Esophagus squamous epithelium (tissue), 5 donors: ENCODE measurements at places on chromosomes 4 and X.

GRCh38 chrX:82675104-82675503 is 833.0 kb upstream of the POU3F4 start:
- no peak for DNase-seq

DNA sequence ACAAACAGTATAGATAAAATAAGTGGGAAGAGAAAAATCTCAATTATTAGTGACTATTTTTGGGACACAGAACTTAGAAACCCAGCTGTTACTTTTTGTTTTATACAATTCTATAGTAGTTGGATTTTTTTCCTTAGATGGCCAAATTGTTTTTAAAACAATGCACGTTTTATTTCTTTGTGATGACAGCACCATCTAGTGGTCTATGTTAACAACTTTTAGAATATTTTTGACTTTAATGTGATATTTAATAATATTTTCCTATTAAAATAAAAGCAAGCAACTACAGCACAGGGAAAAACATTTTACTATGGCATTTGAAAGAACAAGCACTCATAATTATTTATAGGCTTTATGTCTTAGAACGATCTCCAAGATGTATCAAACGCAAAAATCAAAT is 5.6 kb upstream of the SMIM31 start:
- no peak for DNase-seq

DNA sequence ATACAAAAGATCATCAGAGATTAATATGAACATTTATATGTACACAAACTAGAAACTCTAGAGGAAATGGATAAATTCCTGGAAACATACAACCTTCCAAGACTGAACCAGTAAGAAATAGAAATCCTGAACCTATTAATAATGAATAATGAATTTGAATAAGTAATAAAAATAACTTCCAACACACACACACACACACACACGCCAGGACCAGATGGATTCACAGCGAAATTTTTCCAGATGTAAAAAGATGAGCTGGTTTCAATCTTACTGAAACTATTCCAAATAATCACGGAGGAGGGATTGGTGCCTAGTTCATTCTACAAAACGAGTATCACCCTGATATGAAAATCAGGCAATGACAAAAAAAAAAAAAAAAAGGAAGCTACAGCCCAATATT is 1095.0 kb downstream of the FAT4 start:
- DNase-seq = no peak

- DNase-seq = no peak
Observed at GRCh38 chr4:27684610-27685011, 824.0 kb downstream of the STIM2 start.

DNA sequence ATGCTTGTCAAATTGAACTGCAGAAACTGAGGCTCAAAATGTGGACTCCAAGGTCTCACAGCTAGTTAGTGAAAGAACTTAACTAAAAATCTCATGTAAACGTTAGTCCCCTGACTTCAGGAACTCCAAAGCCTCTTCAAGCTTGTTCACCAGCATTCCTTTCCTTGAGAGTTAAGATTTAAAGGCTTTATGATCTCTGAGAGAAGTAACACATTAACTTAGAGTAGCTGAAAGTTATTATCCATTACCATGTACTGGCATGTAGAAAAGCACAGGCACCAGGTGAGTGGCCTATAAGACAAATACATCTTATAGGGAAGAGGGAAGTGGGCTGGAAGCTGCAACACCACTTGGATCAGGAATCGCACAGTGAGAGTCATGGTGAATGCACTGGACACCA is 15.3 kb downstream of the PARM1 start:
- no peak for DNase-seq

GRCh38 chrX:38275615-38276014 is 51.7 kb downstream of the RPGR start:
- no peak for DNase-seq

- DNase-seq = no peak
Observed at GRCh38 chr4:117971403-117971802, 62.9 kb upstream of the NDST3 start.

GRCh38 chr4:16136311-16136710 is 52.5 kb upstream of the PROM1 start:
- no peak for DNase-seq

DNA sequence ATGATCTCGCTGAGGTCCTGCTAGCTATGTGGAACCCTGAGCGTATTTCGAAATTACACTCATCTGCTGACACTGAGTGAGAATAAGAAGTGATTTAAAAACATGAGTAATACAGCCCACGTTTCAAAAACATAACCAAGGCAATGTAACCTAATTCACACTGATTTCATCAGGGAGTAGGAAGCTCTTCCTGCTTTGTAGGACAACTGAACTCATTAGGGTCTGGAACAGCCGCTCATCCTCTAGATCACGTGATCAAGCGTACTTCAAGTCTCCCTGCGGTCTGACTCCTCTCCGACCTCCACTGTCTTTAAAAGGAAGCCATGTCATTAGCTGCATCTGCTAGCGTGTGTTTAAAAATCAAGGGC is 138.0 kb downstream of the NSUN7 start:
- no peak for DNase-seq

DNA sequence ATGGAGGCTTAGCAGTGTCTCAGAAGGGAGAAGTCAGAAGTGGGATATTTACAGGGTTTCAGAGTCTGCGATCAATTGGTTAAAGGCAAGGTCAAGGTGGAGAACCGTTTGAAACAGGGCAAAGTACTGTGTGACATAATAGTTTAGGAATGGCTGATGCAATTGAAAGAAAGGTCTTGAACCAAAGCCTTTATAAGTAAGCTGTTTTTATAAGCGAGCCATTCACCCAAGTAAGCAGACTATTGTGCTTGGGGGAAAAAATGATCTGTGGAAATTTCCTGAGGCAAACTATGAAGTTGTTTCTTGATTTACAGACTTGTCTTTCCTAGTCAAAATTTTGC is 327.3 kb downstream of the CAMK2D start:
- no peak for DNase-seq

DNA sequence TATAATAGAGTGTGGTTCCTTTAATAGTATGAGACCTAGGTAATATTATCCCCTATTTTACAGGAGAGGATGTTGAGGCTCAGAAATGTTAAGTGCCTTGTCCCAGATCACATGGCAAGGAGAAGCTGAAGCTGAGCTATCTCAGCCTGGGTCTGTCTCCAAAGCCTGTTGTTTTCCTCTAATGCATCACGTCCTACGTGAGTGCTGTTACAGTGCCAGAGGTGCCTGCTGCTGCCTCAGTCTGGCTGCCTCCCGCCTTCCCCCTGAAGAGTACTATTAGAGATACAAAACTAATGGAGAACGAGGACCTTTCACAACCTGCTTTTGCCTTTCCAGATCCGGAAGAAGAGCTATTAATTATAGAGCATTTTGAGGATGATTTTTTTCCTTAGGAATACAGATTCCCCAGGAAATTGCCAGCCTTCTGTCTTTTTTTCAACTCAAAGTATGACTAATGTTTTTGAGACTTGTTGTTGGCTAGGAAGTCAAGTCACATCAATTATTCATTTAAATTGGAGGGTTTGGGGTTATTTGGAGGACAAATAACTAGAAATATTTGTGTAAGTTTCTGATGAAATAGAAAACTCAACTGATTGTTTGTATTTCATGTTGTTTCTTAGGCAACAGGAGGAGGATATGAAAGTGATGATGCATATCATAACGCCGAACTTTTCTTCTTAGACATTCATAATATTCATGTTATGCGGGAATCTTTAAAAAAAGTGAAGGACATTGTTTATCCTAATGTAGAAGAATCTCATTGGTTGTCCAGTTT is 43.9 kb upstream of the MTMR1 start:
- DNase-seq = no peak

- no peak for DNase-seq
Observed at GRCh38 chrX:55709735-55710134, 7.8 kb upstream of the RRAGB start.

- DNase-seq = no peak
Observed at GRCh38 chr4:123631786-123632692, 235.4 kb downstream of the SPRY1 start.

GRCh38 chr4:167025670-167026069 is 208.6 kb downstream of the SPOCK3 start:
- DNase-seq = no peak

DNA sequence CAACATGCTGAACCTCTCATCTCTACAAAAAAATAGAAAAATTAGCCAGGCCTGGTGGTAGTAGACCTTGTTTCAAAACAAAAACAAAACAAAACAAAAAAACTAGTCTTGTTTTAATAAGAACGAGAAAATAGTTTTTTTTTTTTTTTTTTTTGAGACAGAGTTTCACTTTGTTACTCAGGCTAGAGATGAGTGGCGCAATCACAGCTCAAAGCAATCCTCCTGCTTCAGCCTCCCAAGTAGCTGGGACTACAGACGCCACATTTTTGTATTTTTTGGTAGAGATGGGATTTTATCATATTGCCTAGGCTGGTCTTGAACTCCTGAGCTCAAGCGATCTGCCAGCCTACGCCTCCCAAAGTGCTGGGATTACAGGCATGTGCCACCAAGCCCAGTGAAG is 47.7 kb upstream of the UGDH start:
- DNase-seq = no peak

GRCh38 chrX:48487362-48487798 is 11.4 kb downstream of the FTSJ1 start:
- no peak for DNase-seq

DNA sequence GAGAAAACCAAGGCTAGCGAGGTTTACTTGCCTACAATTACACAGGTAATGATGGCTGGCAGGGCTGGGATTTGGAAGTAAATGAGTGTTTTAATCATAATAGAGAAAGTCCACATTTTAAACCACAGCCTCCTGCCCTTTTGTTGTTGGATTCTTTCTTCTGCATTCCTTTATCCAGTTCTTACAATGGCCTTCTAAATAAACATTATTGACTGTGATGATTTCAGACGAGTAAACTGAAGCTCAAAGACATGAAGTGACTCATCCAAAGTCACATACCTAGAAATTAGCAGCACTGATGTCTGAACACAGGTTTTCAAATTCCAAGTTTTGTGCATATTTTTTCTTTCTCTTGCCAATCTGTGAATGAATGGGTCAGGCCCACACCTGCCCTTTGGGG is 51.2 kb upstream of the C1QTNF7 start:
- DNase-seq = no peak

- DNase-seq = no peak
Observed at GRCh38 chr4:82691431-82691830, 107.2 kb downstream of the SCD5 start.

DNA sequence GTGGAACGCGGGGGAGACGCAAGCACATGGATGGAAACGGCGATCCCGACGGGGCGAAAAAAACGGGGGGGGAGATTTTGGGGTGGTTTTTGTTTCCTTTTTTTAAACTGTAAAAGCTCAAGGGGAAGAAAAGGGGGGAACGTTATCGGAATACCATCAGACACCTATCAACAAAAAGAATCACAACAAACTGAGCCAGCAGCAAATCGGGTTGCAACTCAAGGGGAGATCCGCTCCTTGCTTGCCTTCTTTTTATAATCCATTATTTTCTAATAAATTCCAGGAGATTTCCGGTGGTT is 616 bp downstream of the MAML3 start:
- no peak for DNase-seq

DNA sequence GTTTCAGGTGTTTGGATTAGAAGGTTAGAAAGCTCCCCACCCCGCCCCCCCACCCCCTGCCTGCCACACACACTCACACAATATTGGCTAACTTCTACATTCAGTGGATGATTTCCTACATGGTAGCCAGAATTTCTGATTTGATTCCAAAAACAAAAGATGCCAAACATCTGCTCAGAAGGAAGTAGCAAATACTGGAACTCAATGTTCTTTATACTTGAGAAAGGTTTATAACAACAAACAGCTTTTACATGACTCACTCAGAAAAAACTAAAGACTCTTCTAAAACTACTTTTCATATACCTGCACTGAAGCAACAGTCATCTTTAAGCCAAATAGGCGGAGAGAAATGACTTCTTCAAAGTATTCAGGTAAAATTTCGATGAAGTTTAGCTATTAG is 750.5 kb upstream of the POU3F4 start:
- no peak for DNase-seq

DNA sequence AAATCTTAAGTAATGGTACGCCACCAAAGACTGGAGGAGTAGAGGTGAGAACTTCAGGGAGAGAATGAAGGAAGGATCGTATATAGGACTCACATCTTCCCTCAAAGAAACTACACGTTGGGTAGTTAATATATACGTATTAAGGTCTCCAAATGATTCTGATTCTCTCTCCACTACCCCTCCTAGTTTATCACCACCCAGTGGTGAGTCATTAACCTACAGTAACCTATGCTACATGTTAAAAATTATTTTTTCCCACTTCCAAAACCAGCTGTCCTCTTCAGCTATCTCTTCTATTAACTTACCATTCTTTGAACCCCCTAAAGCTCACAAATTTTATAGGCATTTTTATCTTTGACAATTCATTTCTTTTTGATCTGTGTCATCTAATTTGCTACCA is 69.7 kb downstream of the RPS6KA6 start:
- DNase-seq = no peak

DNA sequence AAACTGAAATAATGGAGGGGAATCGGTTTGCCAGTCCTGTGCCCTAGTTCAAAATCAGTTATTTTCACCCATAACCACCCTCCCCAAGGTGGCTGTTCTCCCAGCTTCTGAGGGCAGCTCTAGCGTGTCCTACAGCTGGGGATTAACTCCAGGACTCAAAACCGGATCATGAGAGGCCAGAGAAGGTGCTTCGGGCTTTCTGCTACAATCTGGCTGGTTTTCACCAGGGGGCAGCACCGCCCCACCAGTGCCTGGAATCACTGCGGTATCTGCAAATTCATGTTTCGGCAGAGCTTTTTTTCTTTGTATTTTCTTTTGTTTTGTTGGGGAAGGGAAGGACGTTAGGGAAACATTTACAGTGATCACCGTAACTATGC is 28.4 kb downstream of the PDHA1 start:
- DNase-seq = no peak

DNA sequence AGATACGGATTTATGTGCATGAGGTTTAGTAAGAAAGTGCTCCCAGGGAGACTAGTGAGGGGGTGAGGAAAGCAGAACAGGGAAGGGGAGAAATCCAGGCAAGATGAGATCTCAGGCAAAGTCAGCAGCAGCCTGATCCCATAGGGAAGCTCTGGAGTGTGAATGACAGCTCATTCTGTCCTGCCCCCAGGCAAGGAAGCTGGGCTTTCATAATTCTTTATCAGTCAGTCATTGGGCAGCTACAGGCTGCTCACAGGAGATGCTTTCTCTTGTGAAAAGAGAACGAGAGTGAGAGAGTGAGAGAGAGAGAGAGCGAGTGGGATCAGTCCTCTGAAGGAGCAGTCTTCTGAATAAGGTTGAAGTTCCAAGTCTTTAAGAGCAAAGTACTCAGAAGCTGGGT is 48.1 kb downstream of the SRPX start:
- no peak for DNase-seq

DNA sequence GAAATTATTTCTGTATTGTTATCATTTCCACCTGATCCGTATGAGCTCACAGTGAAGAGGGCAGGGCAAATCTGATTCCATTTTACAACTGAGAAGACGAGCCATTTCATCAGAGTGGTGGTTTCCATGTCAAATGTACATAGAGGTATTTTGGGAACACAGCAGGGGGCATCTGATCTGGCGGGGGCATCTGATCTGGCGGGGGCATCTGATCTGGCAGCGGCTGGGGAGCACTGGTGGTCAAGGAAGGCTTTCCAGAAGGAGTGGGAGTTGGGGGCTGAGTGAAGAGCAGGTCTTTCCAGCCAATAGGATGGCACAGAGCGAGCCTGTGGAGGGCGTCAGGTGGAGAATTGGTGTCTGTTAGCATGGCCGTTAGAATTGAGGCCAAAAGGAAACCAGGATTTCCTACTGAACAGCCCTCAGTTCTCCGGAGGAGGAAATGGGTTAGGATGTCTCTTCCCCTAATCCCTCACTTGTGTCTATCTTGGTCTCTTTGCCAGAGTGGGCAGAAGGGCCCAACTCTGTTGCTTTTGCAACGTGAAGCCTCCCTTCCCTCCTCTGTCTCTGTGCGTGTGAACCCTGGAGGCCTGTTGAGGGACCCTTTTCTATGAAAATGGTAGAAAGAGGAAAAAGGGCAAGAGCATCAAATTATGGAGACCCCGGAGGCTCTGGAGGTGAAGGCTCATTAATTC is 41.3 kb downstream of the RHOH start:
- no peak for DNase-seq
